ENCODE measurements at places on chromosomes 4 and X. TPM values are rescaled to one million over a fixed set of nuclear protein-coding genes. Genes with fewer than 3 reads are reported as not detected.

The PABPC4L gene
- total RNA-seq: 2.4 TPM

The BTK gene
- 9.4 TPM for total RNA-seq

The CXXC4 gene
- total RNA-seq: 1.6 TPM

- no peaks in the 10 kb centered on the region for H3K4me1 ChIP-seq
- no peak overlapping the region for H3K4me3 ChIP-seq
- no peak overlapping the region for H3K27ac ChIP-seq
Observed at GRCh38 chr4:84031401-84031800, 467.7 kb downstream of the NKX6-1 start.

DNA sequence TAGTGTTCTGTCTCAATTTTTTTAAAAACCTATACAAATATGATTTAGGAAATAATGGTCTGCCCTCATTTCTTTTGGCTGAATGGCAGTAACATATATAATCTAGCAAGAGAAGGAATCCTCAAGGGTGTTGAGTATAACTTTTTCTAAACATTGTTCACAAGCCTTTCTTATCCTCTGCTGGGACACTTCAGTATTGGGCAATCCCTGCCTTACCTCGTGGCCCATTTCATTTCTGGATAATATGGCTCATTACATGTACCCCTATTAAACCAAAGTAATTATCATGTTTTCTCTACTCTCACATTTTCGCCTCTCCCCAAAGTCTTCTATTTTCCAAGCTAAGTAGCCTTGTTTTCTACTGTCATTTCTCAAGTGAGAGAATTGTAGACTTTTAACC, 110.8 kb upstream of the STIM2 start:
- H3K4me1 ChIP-seq: peaks cover 9% of the 10 kb centered on the region
- no peak overlapping the region for H3K27ac ChIP-seq
- no peaks in the 10 kb centered on the region for H3K36me3 ChIP-seq
- H3K27me3 ChIP-seq: no peaks in the 10 kb centered on the region
- no peak overlapping the region for H3K4me3 ChIP-seq
- no peak for DNase-seq

The CDS1 gene
- total RNA-seq: 2.0 TPM

- H3K4me1 ChIP-seq: peaks cover 16% of the 10 kb centered on the region
- peaks cover 45% of the 10 kb centered on the region for H3K36me3 ChIP-seq
- H3K27me3 ChIP-seq: peaks cover 7% of the 10 kb centered on the region
- no peak overlapping the region for H3K27ac ChIP-seq
- no peak overlapping the region for H3K4me3 ChIP-seq
Observed at GRCh38 chr4:2881431-2881830, 37.8 kb downstream of the ADD1 start.

GRCh38 chr4:140103676-140104075, 50.3 kb downstream of the MAML3 start:
- no peak overlapping the region for H3K4me3 ChIP-seq
- peaks cover 38% of the 10 kb centered on the region for H3K4me1 ChIP-seq
- no peaks in the 10 kb centered on the region for H3K36me3 ChIP-seq
- DNase-seq: no peak
- H3K27me3 ChIP-seq: peaks cover 2% of the 10 kb centered on the region

The SPANXA2 gene
- not detected for total RNA-seq

- no peak overlapping the region for H3K4me3 ChIP-seq
- H3K36me3 ChIP-seq: no peaks in the 10 kb centered on the region
- no peak for DNase-seq
- H3K4me1 ChIP-seq: no peaks in the 10 kb centered on the region
- H3K27me3 ChIP-seq: no peaks in the 10 kb centered on the region
Observed at GRCh38 chr4:145440292-145441007, 41.2 kb upstream of the SMAD1 start.

Data from endothelial cell (in vitro differentiated cells).